ENCODE measurements at places on chromosomes 1 and 21.
A peak's percentile ranks its signal among the peaks of the same experiment; 100 is the strongest.

GRCh38 chr1:186765446-186765845 is 63.3 kb upstream of the PLA2G4A start:
- DNase-seq = no peak

DNA sequence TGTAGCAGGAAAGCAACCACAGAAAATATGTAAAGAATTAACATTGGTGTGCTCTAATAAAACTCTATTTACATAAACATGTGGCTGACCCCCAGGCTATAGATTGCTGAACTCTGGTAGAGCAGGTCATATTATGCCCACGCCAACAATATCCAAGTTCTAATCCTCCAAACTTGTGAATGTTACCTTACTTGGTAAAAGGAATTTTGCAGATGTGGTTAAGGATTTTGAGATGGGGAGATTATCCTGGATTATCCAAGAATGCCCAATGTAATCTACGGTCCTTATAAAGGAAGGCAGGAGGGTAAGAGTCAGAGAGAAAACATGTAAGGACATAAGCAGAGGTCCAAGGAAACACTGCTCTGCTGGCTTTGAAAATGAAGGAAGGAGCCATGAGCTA is 201.0 kb downstream of the USH2A start:
- no peak for DNase-seq

DNA sequence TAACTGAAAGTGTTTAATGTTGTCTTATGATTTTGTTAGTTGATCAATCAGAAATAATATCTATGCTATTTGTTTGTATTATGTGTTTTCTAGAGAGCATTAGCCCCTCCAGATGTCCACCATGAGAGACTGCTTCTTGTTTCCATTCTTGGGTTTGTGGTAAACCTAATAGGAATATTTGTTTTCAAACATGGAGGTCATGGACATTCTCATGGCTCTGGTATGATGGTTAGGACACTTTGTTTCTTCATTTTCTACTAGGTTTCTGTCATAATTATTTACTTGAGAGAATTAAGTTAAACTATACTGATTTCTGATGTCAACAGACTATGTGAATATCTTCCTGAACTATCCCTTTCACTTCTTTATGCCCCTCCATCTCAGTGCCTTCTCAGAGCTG is 16.1 kb downstream of the SLC30A7 start:
- no peak for DNase-seq

- peak; percentile 69 for DNase-seq
Measured at GRCh38 chr1:84847253-84848250, 45.5 kb downstream of the LPAR3 start.

GRCh38 chr1:233019778-233020325 is 69.4 kb downstream of the NTPCR start:
- no peak for DNase-seq

DNA sequence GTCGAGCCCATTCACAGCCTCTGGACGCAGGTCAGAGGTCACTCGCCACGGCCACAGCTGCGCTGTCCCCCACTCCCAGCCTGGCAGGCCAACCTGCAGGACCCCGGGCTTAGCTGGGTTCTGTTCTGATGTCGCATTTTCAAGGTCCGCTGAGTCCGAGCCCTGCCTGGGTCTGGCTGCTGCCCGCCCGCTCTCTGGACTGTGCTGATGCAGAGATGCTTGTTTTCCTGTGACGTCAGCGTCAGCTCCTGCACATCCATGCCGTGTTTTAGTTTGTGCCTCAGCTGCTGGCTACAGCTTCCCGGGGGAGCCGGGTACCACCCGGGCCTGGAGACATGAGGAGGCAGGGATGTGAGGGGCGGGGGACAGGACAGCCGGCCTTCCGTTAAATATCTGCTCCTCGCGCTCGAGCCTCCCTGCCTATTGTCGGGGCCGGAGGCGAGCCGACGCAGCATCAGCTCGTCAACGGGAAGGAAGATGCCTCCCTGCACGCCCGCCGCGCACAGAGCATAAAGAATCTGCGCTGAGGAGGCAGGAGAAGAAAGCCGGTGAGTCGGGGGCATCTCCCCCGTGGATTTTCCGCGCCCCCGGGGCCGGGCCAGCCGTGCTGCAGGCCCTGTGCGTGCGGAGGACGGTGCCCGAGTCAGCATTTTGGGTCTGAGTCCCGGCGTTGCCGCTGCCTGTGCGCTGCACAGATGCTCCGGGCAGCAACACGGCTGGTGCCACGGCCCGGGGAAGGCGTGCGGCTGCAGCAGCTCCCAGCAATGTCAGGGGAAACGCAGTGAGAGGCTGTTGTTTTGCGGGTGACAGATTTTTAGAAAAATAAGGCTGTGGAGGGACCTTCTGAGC is 23.4 kb downstream of the PRKCZ start:
- DNase-seq = no peak

GRCh38 chr1:163928069-163928468 is 606.3 kb downstream of the NUF2 start:
- peak; percentile 44 for DNase-seq

GRCh38 chr1:171916315-171916771 is 75.0 kb downstream of the DNM3 start:
- no peak for DNase-seq

DNA sequence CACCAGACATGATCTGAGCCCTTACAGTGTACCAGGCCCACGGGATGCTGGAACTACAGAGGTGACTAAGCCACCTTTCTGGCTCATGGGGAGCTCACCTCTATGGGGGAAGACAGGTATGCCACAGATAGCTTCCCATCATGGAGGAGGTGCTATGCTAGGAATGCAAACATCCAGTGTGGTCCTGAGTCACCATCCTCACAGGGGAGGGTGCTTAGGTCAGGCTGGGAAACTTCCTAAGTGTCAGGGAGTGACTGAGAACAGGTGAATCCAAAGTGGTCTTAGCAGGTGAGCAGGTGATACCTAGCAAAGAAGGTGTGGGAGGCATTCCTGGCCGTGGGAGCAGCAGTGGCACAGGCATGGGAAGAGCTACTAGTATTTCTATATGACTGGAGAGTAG is 8.6 kb upstream of the RASSF5 start:
- no peak for DNase-seq

DNA sequence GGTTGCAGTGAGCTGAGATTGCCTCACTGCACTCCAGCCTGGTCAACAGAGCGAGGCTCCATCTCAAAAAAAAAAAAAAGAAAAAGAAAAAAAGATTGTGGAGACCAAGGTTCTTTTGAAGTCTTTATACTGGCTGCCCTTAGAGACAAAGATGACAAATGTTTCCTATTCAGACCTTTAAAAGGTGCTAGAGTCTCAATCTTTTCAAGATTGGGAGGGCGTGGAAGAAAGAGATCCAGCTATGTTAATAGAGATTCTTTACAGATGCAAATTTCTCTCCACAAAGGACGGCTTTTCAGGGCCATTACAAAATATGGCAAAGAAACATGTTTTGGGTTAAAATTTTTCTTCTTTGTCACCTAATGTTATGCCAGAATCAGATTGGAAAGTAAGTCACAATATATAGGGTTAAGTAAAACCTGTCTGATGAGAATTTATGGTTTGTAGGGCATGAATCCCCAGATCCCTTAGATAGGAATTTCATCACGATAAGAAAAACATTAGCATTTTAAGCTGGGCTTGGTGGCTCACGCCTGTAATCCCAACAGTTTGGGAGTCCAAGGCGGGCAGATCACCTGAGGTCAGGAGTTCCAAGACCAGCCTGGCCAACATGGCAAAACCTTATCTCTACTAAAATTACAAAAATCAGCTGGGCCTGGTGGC is 13.0 kb upstream of the MORC3 start:
- no peak for DNase-seq

- DNase-seq = no peak
Measured at GRCh38 chr1:172466795-172467407, 23.0 kb upstream of the PIGC start.

- DNase-seq = no peak
Measured at GRCh38 chr21:44283948-44284347, 1.7 kb upstream of the AIRE start.

DNA sequence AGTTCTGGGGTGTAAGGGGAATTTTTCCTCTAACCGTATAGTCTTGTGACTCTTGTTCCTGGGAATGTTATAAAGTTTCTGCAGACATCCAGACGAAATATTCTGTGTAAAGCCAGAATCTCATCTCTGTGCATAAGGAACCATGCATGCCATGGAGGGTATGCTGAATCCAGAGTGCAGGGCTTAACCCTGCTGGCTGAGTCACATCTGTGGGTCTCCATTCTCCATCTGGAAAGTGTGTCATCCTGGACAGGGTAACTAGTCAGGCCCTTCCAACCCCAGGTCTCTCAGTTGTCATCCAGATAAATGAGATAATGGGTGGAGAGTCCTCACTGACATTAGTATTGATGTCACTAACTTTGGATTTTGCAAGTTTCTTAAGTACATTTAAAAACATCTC is 48.8 kb downstream of the ATP5PO start:
- no peak for DNase-seq

GRCh38 chr21:45578811-45579381 is 36.7 kb upstream of the SLC19A1 start:
- no peak for DNase-seq

GRCh38 chr21:44700101-44701022 is 3.4 kb downstream of the KRTAP10-12 start:
- no peak for DNase-seq

DNA sequence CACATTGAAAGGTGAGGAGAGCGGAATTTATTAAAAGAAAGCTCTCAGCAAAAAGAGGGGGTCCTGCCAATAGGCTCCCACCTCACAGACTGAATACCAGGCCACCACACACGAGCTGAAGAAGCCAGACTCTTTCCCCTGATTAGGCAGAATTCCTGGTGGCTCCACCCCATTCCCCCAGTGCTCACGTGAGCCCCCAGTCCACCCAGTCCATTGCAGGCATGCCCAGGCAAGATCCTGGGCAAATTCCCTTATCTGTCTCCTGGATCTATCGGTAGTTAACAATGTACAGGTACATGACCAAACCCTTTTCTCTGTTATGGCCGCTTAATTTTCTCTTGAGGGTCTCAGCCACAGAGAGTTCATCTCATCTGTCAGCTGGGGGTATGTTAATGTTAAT is 54.6 kb upstream of the BTG3 start:
- no peak for DNase-seq

- DNase-seq = no peak
Measured at GRCh38 chr1:173414136-173414535, 63.0 kb upstream of the PRDX6 start.

- DNase-seq = no peak
Measured at GRCh38 chr1:42741706-42742105, 1.7 kb upstream of the CLDN19 start.

- peak; percentile 21 for DNase-seq
Measured at GRCh38 chr1:115463347-115463746, 125.3 kb upstream of the NGF start.

- DNase-seq = peak; percentile 46
Measured at GRCh38 chr1:204763773-204764427, 78.4 kb upstream of the LRRN2 start.

DNA sequence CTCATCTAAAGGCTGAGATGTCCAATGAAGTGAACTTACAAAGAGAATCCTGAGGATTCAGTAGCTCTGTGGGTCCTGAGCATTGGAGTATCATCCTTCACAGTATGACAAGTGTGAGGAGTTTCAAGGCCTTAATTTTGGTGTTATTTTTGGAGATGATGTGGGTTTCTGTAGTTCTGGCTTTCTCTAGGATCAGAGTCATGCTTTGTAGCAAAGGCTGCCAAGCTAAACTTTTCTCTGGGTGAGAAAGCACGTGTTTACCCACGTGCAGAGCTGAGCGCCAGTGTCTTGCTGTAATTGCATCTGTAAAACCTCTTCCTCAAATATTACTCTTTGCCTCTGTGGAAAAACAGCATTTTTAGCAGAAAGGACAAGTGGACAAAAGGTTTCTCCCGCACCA is 387.8 kb upstream of the LYPLAL1 start:
- DNase-seq = no peak

GRCh38 chr1:167681451-167682098 is 40.2 kb upstream of the MPZL1 start:
- no peak for DNase-seq

GRCh38 chr1:171231326-171231725 is 17.0 kb upstream of the FMO1 start:
- DNase-seq = no peak

- no peak for DNase-seq
Measured at GRCh38 chr1:115428256-115428655, 90.2 kb upstream of the NGF start.

- no peak for DNase-seq
Measured at GRCh38 chr1:205054013-205054412, 11.0 kb downstream of the CNTN2 start.

GRCh38 chr21:41561701-41562100 is 53.7 kb upstream of the TMPRSS2 start:
- DNase-seq = no peak

DNA sequence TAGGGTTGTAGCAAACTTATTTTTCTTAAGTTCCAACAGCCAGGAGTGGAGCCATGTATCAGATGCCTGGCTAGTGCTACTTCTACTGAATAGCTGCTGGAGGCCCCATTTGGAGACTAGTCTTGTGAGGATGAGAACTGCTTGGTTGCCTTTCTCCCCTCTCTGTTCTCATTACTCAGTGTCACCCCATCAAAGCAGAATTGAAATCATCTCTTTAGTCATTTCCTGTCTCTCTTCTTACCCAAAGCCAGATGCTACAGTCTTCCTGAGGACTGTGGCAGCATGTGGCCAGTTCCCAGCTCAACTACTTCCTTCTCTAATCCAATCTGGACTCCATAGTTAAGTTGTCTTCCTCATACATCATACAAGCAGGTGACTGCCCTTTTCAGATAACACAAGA is 197.5 kb downstream of the BRINP2 start:
- DNase-seq = no peak

DNA sequence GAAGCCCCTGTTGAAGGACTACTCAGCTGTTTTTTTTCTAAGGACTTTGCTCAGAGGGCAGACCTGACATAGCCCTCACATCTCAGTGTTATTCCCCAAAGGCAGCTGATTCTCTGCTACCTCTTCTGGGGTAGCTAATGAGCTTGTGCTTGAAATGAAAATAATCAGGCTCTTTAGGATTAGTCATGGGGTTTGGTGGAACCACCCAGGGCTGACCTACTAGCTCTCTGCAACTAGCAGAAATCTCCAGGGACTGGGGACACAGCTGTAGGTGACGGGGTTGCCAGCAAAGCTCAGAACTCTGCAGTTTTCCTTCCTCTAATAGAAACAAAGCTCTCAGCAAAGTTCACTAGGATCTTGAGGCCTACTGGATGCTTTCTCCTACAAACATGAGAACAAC is 106.4 kb upstream of the BCL9 start:
- no peak for DNase-seq

GRCh38 chr1:35924838-35925237 is 6.1 kb upstream of the AGO3 start:
- no peak for DNase-seq

DNA sequence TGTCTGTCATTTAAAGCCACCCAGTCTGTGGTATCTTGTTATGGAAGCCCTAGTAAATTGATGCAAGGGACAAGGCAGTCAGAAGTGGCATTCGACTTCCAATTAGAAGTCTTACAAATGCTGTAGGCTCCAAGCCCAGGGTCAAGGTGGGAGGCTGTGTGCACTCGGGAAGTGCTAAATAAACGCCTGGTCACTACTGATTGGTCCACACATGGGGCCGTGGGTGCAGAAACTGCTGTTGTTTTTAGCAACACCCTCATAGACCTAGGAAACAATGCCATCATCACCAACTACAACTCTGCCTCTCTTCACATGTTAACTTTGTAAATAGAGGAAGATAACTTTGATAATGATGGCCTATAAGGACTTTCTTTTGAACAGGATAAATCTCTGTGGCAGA is 20.2 kb upstream of the ZBTB21 start:
- no peak for DNase-seq

- DNase-seq = no peak
Measured at GRCh38 chr1:96887501-96887900, 165.9 kb downstream of the PTBP2 start.

- DNase-seq = no peak
Measured at GRCh38 chr1:104018922-104019674, 269.4 kb downstream of the AMY1C start.

Data from NCI-H748 treated with DMSO at 0.1 percent for 48 hours (cell line).